ENCODE measurements at places on chromosomes 2 and 18.

DNA sequence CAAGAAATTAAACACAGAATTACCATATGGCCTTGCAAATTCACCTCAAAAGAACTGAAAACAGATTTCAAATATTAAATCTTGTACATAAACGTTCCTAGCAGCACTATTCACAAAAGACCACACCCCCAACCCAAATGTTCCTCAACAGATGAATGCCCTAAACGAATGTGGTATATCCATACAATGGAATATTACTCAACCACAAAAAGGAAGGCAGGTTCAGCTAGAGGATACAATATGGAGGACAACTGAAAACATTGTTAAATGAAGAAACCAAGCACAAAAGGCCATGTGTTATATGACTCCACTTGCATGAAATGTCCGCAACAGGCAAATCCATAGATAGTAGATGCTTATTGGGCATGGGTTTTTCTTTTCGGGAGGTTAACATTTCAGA lies 61.7 kb downstream of the PPP4R1 start:
- no peak for DNase-seq

DNA sequence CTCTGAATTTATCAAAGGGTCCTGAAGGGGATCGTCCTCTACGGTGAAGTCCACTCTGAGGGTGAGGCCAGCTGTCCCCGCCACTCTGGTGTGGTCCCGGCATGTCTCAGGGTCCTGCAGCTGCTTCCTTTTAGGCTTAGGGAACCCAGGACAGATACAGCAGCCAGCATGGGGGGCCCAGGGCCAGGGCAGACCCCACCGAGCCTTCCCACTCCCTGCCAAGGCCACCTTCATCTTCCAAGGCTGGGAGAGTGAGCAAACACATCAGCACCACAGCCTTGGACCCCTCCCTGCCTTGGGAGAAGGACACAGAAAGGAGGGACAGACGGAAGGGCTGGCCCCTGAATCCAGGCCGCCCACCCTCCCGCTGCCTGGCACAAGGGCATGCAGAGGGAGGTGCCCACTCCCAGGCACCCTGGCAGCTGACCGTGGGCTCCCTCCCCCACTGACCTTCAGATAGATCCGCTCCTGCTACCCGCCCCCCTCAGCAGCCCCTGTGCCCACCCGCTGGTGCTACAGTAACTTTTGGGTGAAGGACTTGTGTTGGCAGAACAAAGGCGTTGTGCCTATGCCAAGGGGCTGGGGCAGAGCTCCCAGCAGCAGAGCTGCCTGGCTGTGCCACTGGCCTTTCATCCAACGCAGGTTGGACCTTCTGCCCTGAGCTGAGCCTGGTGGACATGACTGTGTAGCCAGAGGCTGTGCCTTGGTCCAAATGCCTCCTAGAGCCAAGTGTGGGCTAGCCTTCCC lies 7.6 kb downstream of the CYP26B1 start:
- DNase-seq: no peak

DNA sequence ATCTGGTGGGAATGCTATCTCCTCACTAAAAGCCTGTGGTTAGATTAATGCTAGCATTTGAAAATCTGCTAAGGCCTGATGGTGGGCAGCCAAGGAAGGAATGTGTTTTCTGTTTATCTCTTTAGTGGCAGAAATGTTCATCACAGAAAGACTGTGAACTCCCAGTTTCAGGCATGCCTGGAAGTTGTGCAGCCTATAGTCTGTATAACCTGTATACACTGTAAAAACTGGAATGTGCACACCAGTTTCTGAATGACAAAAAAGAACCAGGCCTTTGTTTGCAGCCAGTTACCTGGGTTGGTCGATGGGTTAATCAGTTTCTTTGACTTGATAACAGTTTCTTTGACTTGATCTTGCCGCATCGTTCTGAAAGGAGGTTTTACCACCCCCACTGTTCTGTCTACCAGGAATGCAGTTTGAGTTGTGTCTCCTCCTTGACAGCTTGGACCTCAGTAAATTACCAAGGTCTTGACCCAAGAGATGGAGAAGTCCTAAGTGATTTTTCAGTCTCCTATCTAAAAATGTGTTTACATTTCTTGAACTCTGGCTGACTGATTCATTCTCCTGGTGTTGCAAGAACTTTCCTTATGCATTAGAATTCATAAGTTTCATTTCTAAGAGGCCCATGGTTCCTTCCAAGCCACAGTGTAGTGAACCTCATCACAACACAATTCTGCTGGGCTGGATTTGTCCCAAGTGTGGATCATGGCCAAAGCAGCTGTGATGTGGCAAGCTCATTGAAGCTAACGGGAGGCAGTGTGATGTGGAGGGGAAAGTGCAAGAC lies 62.2 kb downstream of the KIAA2012 start:
- no peak for DNase-seq

DNA sequence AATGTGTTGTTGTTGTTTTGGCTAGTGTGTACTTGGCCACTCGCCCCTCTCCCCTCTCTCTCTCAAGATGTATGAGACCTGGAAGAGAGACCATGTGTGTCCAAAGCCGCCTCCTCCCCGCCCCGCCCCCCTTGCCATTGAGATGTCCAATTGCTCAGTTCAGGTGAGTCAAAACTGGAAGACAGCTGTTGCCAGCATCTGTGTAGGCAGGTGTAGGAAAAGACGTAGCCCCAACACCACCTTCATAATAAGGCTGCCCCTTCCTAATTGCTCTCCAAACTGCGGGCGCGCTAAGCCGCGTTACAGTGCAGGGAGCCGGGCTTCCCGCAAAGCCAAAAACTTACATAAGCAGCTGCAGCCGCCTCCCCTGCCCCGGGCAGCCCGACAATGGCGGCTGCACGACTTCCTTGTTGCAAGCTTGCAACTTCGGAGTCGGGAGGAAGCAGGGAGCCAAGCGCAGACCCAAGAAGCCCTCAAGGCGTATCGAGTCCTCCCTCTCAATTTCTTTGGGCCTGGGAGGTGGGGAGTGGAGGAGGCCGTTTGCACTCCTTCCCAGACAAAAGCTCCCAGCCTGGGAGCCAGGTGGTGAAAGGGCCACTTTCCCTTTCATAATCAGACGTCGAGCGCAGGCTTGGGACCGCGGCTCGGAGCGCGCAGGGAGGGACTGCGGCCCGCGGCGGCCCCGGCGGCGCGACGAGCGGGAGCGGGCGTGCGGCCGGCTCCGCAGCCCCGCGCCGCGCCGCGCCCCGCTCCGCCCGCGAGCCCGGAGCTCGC lies 882 bp downstream of the ZBTB14 start:
- peak; percentile 62 for DNase-seq

GRCh38 chr2:221573430-221574230 lies 1.5 kb upstream of the EPHA4 start:
- peak; percentile 87 for DNase-seq

DNA sequence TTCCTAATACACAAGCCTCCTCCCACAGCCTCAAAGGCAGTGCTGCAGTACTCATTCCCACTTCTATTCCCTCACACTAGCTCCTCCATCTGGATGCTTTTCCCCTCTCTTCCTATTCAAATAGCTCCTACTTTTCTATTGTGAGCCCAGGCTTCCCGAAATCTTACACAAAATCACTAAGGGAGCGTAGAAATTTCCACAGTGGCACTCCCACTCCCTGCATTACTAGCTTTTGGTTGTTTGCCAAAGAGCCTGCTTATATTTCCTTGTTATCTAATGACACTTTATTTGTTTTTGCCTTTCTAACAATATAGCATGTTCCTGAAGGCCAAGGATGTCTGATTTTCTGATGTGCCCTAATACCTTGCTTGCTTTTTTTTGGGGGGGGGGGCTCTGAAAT lies 10.9 kb downstream of the EPAS1 start:
- DNase-seq: no peak

GRCh38 chr2:55010915-55011314 lies 39.3 kb downstream of the RTN4 start:
- DNase-seq: no peak

DNA sequence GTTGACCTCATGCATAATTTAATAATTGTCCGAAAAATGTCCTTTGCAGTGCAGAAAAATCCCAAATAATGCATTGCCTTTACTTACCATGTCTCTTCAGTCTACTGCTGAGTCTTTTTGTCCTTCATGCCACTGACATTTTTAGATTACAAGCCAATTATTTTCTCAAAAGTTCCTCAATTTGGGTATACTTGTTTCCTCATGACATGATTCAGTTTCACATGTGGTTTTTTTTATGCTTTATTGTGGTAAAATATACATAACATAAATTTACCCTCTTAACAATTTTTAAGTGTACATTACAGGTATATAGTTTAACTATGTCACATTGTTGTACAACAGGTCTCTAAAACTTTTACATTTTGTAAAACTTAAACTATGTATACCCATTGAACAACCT lies 81.0 kb downstream of the EPC2 start:
- DNase-seq: no peak

DNA sequence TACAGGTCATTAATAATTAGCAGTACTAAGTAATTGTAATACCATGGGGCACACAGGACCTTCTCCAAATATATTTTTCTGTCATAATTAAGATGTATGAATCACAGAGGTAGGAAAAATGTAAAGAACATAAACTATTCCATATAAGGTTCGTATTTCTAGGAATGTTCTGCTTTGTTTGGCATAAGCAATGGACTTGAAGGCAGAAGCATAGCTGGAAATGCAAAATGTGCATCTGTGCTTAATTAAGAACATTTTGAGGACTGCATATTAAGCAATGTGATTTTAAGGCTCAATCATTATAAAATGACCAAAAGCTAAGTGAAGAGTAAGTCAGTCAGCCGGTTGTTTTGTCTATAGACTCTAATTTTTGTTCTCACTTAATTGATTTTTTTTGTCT lies 123.2 kb downstream of the RBM43 start:
- DNase-seq: no peak

DNA sequence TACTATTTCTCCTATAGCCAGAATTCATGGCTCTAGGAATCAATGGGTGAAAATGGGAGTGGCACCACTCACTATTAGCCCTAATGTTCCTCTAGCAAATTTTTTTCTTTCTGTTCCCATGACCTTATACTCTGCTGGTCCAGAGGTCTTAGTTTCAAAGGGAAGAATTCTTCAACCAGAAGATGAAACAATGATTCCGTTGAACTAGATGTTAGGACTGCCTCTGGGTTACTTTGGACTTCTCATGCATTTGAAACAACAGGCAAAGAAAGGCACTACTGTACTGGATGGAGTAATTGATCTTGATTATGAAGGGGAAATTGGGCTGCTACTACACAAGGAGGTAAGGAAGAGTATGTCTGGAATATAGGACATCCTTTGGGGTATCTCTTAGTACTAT lies 18.6 kb upstream of the ADCYAP1 start:
- no peak for DNase-seq

GRCh38 chr18:26703170-26703930 lies 155.0 kb upstream of the KCTD1 start:
- no peak for DNase-seq

DNA sequence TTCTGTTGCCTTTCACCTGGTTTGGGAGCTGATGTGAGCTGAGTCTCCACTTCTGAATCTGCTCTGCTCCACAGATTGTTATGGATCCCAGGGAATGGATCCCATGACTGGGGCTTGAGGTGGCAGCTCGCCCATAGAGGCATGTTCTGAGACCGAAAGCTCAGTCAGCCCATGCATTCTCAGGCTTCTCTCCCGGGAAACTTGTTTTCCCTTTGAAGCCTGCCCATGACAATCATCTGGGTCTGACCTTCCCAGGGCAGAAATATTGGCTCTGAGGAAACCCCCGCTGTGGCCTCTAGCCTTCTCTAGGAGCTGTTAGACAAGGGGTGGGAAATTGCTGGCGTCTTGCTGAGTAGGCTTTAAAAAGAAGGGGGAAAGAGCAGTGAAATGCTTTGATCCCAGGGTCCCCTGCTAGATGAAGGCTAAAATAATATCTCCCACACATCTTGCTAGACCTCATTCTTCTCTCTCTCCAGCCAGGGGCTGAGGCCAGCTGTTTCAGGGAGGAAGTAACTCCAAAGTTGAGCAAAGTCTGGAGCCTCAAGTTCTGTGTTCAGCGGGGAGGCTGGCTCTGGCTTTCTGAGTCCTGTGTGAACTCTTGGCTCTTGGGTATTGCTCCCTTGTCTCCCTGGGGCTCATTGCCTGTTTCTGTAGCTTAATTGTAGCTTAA lies 2.0 kb downstream of the VAMP8 start:
- DNase-seq: no peak

GRCh38 chr2:203401-203800 lies 60.4 kb downstream of the SH3YL1 start:
- DNase-seq: no peak
